ENCODE measurements at places on chromosomes 7 and 10. TPM values are rescaled to one million over a fixed set of nuclear protein-coding genes. Genes with fewer than 3 reads are reported as not detected.

DNA sequence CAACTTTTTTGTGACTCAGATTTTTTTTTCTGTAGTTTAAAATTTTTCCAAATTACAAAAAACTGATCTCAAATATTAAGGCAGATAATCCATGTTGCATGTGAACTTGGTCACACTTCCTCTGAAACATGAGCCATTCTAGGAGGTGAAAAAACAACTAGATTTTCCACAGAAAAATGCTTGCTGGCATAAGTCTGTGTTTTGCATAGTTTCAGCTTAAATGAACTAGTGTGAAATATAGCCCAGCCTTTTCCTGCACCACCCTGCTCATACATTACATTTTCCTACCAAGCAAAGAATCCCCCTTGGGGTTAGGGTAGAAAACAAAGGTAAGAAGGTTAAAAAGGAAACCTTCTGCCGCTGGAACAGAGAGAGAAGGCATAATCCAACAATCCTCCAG lies 48.2 kb downstream of the SLC25A13 start:
- no peak for DNase-seq

DNA sequence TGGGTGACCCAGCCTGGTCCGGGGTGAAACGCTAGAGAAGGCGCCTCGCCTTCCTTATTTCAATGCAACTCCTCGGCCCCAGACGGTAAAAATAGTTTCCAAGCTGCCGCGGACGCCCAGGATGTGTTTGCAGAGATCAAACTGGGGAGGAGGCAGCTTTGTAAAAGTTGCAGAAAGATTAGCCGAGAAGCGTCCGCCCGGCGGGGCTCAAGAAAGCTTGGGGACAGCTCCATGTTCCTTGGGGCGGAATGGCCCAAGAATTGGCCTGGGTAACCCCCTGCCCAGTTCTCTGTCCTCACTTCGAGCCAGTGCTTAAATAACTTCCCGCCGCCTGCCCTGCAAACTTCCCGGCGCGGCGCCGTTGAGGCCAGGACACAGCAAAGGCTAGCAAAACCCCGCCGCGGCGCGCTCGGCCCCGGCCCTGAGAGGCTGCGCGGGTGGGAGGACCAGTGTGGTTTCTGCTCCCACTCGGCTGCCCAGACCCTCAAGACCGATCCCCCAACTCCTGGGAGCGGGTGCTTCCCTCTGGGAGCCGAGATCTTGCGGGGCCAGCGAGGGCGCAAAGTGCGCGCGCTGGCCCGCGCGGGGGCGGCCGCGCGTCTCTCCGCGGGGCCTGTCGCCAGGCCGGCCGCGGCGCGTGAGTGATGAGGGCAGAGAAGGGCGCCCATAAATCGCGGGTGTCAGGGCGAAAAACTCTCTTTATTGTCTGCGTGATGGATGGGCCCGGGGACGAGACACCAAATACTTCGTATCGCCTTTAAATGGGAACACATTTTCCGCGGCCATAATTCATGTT lies 6.3 kb upstream of the ZNF503 start:
- DNase-seq = no peak

- no peak for DNase-seq
These were observed 97.8 kb downstream of the ELAPOR2 start for GRCh38 chr7:86961686-86962085.

ANKRD61 gene
- 0.47 TPM for total RNA-seq

PDCD11 gene
- 59.4 TPM for total RNA-seq

C7orf33 gene
- not detected for total RNA-seq
